ENCODE measurements at places on chromosomes 1 and 21.

DNA sequence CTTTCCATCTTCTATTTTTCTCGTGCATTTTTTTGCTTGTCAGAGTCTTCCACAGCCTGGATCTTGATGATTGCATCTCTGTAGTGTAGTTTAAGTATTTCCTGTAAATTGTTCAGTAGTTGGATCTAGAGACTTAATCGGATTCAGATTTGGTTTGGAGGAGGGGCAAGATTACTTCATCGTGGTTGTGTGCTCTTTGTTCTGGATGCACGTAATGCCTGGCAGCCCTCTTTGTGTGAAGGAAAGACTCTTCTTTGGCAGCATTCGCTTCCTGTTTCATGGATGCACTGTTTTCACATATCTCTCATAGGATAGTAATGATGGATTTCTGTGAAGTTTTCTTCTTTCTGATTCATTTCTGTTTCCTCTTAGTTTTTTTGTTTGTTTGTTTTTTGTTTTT lies 14.2 kb downstream of the SEMA4A start:
- DNase-seq, result no peak

DNA sequence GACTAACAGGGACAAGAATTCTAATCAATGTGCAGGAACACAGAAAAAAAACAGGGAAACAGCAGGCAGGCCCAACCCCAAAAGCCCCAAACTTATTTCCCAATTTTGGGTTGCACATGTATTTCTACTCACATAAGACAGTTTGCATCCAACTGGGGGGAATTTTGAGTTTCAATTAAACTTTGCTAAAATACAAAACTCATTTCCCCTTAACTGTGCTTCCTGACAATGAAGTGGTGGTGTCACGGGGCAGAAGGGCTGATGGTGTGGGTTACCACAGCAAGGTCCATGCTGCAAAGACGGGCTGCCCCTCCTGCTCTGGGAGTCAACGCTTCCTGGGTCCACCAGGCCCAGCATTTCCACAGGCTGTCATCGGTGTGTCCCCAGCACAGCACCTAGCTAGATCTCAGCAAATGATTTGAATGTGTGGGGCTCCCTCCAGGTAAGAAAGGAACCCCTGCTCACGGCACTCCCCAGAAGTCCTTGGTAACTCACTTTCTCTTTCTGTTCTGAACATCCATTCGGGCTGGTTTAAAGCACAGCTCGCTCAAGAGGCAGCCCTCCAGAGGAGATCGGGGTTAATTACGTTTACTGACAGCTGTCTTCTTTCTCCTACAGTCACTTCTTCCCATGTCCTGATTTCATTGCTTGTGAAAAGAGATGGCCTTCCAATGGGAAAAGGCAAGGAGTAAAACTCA lies 27.4 kb downstream of the HIVEP3 start:
- peak; percentile 9 for DNase-seq

GRCh38 chr1:46248122-46248920 lies 758 bp downstream of the RAD54L start:
- DNase-seq, result peak; percentile 65

GRCh38 chr1:245895455-245895959 lies 611.6 kb downstream of the SMYD3 start:
- no peak for DNase-seq

DNA sequence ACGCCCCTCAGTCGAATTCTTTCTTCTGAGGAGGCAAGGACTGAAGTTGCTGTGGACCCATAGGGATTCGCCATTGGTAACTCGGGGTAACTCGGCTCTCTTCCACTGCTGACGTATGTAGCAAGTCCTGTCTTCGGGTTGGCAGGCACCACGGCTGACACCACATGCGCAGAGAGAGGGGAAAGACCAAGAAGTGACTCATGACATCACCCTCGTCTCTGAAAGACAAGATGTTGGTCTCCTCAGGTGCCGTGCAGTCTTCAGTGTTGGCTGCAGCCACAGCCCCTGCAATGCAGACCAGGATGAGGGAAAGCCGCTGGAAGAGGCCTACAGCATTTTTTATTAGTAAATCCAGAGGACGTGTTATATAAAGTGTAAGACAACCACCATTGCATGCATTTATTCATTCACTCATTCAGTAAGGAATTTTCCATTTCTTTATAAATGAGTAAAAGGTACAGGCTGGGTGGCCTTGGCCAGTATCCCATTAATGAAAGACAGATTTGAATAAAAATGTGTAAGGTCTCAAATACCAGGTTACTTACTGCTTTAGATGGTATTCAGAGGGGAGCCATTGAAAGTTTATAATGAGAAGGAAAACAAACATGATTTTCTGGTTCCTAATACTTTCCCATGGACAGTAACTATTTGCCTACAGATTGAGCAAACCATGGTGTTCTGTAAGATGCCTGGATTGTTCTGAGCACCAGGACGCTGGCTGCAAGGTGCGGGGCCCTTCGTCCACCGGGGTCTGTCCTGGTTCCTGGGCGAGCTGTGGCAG lies 50.7 kb upstream of the IRF2BP2 start:
- no peak for DNase-seq

DNA sequence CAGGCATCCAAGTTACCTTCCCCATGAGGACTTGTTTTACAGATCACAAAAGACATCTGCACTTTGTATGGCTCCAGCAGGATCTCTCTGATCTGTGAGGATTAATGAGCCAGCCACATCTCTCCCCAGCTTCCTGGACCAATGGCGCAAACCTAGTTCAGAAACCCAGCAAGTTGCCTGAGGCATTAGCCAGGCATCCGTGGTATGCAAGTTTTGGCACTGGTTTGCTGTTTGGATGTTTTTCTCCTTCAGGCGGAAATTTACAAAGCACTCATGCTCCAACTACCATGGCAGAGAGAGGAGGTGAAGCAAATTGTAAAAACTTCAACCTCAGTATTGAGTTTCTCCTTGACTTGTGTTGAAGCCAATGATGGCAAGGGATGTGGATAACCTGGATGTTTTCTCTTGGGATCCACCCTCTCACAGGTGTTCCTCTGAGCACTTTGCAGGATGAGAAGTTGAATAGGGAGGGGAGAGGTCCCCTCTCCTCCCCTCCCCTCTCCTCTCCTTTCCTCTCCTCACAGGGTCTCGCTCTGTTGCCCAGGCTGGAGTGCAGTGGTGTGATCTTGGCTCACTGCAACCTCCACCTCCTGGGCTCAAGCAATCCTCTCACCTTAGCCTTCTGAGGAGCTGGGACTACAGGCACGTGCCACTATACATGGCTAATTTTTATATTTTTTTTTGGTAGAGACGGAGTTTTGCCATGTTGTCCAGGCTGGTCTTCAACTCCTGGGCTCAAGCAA lies 25.6 kb upstream of the ENO1 start:
- DNase-seq, result no peak

- DNase-seq, result no peak
These were observed 837 bp upstream of the DESI2 start for GRCh38 chr1:244651956-244652622.

DNA sequence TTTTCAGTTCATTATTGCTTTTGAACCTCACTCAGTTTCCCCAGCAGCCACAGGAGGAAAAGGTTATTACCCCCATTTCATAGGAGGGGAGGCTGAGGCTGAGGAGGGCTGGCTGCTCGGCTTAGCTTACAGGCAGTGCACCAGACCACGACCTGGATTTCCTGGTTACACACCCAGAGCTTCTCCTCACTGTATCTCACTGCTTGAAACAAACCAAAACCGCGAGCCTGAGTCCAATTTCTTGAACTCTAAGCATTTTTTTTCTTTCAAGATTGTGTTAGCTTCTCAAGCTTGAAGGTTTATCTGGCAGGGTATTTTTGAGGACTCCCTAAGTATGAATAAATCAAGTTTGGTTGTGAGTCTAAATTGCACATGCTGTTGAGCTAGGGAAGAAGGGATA lies 188.9 kb upstream of the EDN2 start:
- DNase-seq, result no peak

DNA sequence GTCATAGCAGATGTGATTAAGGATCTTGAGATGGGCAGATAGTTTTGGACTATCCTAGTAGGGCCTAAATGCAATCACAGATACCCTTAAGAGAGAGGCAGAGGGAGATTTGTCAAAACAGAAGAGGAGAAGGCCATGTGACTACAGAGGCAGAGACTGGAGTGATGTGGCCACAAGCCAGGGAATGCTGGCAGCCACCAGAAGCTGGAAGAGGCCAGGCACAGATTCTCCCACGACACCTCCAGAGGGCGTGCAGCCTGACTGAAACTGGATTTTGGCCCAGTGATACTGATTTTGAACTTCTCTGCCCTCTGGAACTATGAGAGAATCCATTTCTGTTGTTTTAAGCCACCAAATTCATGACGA lies 52.1 kb upstream of the EPS8L3 start:
- DNase-seq, result no peak

DNA sequence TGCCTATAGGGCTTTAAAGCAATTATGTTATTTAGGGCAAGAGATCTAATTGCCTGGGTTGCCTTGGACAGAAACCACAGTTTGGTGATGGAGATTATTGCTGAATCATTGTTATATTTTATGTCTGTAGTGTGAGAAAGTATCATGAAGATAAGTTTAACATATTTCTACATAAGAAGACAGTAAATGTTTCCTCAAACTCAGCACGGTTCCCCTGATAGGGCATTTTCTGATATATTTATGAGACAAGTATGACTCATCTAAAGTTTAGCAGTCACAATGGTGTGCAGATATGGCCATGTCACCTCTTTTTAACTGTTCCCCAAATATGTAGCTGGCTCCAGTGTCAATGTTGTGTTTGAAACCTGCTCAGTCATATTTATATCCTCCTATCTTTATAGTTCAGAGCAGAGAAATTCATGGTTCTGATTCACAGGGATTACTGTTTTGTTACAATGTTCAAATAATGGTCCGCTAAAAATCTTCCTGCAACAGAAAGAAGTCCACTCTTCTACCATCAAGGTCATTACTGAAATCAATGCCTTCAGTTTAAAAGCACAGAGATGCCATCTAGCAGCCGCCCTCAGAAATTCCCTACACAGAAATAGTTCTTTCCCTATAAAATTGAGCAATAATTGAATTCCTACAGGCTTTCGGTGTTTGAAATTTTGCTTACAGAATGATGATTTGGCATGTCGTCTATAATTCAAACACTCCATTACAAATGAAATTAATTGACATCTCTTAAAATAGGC lies 3.7 kb downstream of the OLFM3 start:
- DNase-seq, result no peak

DNA sequence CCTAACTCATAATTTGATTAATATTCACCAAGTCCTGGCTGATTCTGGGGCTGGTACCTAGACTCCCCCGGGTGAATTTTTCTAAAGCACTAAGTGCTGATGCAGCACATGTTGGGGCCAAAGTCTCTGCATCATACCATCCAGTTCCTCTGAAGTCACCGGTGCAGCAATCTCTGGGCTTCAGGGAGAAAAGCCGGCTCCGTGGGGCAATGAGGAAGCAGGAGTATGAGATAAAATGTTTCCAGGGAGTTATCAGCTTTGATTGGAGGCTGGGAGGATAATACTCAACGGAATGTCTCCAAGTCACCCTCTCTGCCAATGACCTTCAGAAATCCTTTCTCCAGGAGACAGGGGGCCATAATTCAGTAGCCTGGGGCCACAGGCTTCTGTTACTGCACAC lies 1.2 kb downstream of the FCAMR start:
- DNase-seq, result no peak

DNA sequence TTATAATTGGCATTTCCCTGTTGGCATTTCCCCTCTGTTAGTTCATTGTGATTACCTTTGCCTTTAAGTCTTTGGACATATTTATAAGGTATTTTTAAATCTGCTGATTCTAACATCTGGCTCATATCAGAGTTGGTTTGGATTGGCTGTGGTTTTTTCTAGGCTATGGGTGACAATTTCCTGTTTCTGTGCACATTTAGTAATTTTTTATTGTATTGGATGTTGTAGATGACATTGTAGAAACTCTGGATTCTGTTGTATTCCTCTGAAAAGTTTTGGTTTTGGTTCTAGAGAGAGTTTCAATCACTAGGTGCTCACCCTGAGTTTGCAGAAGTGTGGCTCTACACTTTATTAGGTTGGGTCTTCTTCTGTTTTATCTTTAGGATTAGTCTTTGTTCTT lies 110.1 kb upstream of the ARHGEF16 start:
- DNase-seq, result no peak

DNA sequence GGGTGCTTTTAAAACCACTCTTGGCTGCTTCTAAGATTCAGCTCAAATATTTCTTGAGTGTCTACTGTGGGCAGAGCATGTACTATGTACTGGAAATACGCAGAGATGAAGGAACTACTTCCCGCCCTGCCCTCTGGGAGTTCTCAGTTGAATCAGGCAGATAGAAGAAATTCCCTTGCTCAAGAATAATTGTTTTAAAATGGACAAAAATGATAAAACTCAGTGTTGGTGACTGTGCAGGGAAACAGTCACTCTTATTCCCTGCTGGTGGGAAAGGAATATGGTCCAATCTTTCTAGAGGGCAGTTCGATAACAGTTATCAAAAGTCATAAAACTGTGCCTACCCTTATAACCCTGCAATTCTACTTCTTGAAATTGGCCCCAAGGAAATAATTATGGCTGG lies 16.9 kb upstream of the GRHL3 start:
- no peak for DNase-seq

GRCh38 chr1:56676571-56677035 lies 31.5 kb downstream of the PRKAA2 start:
- DNase-seq, result no peak

DNA sequence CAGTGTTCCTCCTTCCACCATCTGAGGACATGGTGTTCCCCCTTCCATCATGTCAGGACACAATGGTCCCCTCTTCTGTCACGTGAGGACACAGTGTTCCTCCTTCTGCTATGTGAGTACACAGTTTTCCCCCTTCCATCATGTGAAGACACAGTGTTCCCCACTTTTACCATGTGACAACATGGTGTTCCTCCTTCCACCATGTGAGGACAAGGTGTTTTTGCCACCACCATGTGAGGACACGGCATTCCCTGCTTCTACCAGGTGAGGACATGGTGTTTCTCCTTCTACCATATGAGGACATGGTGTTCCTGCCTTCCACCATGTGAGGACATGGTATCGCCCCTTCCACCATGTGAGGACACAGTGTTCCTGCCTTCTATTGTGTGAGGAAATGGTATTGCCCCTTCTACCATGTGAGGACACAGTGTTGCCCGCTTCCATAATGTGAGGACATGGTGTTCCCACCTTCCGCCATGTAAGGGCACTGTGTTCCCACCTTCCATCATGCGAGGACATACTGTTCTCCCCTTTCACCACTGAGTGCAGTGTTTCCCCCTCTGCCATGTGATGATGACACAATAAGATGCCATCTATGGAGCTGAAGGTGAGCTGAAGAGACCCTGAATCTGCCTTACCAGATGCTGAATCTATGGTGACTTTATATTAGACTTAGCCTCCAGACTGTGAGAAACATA lies 132.3 kb downstream of the FCRL5 start:
- no peak for DNase-seq

GRCh38 chr1:29281571-29281970 lies 45.2 kb downstream of the PTPRU start:
- DNase-seq, result no peak

GRCh38 chr1:40890771-40891170 lies 28.6 kb upstream of the CITED4 start:
- DNase-seq, result peak; percentile 60

- DNase-seq, result no peak
These were observed 5.6 kb downstream of the SRM start for GRCh38 chr1:11054181-11054580.

DNA sequence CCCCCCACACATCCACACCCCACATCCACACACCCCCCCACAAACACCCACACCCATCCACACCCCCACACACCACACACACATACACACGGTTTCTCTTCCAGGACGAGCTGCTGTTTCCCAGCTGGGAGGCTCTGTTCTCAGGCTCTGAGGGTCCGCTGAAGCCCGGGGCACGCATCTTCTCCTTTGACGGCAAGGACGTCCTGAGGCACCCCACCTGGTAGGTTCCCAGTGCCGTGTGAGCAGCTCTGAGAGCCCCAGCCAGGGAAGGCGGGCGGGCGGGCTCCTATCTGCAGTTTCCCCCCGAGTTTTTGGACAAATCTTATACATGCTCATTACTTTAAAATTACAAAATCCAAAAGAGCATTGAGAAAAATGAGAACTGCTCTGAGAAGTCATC lies 31.2 kb downstream of the SLC19A1 start:
- no peak for DNase-seq
